Substantia nigra (tissue), 51 donors: ENCODE measurements at places on chromosomes 6 and 20.
A peak's percentile ranks its signal among the peaks of the same experiment; 100 is the strongest.

DNA sequence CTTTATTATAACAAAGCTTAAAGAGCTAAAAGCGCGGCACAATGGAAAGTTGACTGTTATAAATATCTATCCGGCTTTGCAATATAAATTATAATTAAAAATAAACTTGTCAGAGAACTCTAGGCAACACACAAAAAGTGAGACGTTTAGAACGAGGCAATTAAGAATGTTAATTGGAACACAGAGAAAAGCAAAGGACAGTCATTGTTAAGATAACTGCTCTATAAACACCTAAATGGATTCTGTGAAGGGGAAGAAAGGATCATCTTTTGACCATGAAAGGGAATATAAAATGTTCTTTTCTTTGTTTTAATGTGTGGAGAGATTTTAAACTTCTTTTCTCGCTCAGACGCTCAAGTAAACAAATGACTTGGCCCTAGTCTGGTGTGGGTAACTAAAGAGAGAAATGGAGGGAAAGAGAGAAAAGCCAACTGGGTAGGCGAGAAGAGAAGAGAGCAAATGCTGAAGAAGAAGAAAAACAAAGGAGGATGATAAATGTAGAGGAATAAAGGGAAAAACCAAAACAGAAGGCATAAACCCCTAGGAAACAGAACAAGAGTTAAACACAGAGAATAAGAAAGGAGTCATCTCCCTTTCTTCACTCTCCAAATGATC is 9.3 kb upstream of the SALL4 start:
- DNase-seq: no peak

- no peak for DNase-seq
These were observed 43.4 kb upstream of the CDYL start for GRCh38 chr6:4732691-4733315.

DNA sequence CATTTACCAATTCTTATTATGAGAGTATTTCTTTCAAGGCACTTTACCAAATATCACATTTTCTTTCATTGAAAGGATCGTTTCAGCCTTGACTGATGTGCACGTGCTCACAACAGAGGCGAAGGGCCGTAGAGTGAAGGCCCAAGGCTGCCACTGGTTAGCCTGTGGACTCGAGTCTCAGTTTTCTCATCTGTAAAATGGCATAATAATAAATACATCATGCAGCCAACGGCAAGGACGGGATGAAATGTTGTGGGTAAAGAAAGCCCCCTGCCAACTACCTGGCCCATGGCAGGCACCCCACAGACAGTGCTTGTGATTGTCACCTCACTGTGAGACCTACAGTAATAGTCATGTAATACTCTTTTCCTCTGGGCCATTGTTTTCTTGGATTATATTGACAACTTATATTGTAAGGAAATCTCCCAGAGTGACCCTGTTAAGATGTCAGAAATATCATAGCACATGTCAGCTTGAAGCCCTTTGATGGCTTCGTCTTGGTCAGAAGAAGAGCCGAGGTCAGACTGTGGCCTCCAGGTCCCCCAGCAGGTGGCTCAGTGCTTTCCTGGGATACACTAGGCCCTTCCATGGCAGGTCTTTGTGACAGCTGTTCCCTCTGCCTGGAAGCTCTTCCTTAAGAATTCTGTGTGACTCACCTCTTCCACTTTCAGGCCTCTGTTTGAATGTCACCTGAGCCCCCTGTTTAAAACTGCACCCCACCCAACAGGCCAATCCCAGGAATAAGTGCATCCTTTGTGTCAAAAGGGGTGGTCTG is 36.3 kb downstream of the FAM50B start:
- DNase-seq: no peak

DNA sequence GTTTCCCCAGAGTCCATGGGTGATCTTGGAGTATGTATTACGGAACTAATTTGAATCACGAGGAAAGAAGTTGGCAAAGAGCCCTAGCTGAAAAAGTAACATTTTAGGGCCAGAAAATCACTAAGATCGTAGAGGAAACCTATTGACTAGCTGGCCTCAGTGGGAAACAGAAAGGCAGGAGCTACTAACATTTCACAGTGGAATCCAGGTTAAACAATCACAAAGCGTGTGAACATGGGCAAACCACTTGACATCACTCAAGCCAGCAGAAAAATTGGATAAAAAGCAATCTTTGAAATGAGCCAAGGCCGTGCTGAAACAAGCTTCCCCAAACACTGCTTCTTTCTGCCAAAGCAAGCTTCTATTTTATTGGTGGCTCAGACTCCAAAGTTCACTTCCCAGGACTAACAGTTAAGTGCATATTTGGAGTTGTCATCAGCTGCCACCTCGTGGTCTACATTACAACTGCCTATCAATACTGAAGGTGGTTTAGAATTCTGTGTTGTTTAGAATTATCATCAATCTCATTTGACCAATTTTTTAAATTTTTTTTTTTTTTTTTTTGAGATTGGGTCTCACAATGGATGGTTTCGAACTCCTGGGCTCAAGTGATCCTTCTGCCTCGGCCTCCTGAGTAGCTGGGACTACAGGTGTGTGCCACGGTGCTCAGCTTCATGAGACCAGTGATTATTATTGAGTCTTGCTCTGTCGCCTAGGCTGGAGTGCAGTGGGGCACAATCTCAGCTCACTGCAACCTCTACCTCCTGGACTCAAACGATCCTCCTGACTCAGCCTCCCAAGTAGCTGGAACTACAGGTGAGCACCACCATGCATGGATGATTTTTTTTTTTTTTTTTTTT is 10.6 kb downstream of the RPS10 start:
- peak; percentile 75 for DNase-seq
